Stimulated activated CD8-positive, alpha-beta memory T cell treated with anti-CD3 and anti-CD28 coated beads, Interleukin-2, amount 100 ng/mL, for 1 hour (primary cell): ENCODE measurements at places on chromosomes 12 and 14.

- no peak for DNase-seq
Measured at GRCh38 chr14:64715146-64715627, 11.0 kb downstream of the PLEKHG3 start.

- DNase-seq = no peak
Measured at GRCh38 chr12:109004017-109004416, 16.9 kb downstream of the SVOP start.

DNA sequence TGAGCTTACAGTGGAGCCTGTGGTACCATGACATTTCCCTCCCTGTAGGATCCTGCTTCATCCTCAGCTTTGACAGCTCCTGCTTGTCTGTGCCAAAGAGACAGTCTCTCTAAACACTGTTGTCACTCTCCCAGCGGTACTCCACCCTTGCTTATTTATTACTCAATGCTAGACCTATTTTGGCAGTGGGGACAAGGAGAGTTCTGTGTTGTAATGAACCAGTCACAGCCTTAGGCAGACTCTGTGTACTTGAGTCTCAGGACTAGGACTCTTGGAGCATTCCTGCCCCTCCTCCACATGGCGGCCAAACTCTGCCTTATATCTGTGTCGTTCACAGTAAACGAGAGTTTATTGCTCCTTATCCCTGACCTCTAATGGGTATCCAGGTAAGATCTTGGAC lies 70.9 kb downstream of the PIK3C2G start:
- no peak for DNase-seq

DNA sequence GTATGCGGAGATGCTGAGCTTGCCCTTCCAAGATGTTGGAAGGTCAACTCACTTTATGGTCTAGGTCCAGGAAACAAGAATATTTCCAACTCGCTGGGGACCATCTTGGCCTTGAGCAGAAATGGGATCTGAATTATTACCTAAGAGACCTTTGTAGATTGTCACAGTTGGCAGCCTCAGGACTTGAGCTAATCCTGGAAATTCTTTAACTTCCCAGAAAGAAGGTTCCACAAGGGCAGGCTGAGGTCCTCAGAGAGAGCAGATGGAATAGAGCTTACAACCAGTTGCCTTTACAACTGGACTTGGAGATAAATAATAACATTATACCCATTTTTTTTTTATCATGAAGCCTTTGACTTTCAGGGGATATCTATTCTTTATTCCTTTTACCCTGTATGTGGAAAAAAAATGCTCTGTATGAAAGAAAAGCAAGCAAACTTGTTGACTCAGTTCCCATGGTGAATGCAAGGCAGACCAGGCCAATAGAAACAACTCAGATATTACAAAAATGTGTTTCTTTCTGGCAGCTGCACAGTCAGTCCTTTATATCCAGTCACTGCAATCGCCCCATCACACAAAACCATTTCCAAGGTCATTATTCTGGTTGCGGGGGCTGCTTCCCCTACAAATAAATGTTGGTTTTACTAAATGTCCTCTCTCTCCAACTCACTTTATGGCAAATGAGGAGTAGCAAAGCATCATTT lies 401.4 kb downstream of the ZFP36L1 start:
- no peak for DNase-seq

- DNase-seq = no peak
Measured at GRCh38 chr12:977156-977555, 13.9 kb upstream of the ERC1 start.

DNA sequence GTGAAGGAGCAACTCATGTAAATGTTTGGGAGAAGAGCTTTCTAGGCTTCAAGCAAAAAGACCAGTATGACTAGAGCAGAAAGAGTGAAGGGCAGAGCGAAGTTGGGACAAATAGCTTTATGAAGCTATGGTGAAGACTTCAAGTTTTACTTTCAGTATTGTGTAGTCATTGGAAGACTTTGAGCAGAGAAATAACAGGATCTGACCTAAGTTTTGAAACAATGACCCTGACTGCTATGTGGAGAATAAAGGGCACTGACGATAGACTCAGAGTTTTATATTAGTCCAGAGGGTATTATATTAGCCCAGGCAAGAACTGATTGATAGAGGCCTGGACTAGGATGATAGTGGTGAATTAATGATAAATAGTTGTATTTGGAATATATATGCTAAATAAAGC lies 187.3 kb downstream of the KTN1 start:
- no peak for DNase-seq

- DNase-seq = no peak
Measured at GRCh38 chr12:47886510-47887240, 18.1 kb downstream of the VDR start.

- DNase-seq = no peak
Measured at GRCh38 chr14:99441157-99441870, 39.3 kb downstream of the SETD3 start.

DNA sequence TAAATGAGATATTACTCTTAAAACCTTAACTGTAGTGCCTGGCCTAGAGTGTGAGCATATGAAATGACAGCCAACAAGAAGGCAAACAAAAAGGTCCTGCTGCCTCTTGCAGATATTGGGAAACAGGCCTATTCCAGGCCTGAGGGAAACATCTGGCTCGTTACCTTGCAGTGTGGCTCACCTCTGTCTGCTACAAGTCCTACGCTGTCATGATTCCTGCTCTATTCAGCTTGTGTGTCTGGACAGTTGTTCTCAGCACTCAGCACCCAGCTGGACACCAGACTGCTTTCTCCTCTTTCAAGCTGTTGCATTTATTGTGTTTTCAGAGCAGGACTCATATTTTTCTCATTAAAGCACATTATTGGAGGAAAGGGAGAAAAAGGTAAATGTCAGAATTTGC lies 113.5 kb downstream of the TMTC2 start:
- DNase-seq = no peak

DNA sequence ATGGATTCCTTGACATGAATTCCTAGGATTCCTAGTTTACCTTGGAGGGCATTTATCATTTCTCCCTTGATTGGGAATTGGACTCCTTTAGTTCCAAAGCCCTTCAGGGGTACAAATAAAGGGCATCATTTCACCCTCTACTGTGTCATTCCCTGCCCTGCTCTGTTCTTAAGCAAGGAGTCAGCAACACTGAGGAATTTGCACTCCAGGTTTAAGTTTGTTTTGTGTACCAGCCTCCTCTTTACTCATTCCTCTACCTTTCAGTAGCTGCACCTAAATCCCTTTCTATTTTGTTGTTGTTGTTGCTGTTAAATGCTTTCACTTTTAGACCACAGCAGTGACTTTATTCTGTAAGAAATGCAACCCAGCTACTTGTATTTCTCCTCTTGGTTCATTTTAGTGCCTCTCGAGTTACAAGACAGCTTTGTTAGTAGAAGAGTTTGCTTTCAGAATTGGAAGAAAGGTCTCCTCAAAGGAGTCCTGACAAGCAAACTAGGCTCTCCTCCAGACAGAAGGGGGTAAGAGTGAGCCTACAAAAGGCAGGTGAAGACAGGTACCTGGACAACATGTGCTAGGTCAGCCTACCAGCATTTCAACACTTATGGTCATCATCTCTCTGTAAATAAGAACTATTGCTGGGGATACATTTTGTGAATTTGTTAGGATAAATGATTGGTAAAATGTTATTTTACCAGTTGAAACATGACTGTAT lies 90.0 kb downstream of the RMST start:
- DNase-seq = no peak
